ENCODE measurements at places on chromosomes 3 and 15. TPM values are rescaled to one million over a fixed set of nuclear protein-coding genes. Genes with fewer than 3 reads are reported as not detected.

ST8SIA2 gene
- total RNA-seq: 3.2 TPM

DNA sequence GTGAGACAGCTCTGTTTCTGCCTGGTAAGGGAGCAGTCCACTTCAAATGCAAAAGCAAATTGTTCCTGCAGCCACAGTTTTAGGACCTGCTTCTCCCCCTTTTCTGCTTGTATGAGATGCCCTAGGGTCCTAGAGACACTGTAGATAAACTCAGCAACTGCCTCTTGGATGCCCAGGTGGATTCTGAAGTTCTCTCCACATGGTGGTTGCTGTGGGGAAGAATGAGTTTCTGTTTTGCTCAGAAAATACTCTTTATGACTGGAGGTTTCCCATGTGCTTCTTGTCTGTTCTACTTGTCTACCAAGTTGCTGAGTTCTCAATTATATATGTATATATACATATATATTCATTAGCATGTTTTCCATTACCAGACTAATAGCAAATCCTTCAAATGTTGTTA, 5.6 kb upstream of the ZNF80 start:
- DNase-seq: no peak

- no peak for DNase-seq
Observed at GRCh38 chr3:45968149-45968548, 24.9 kb downstream of the CXCR6 start.

DNA sequence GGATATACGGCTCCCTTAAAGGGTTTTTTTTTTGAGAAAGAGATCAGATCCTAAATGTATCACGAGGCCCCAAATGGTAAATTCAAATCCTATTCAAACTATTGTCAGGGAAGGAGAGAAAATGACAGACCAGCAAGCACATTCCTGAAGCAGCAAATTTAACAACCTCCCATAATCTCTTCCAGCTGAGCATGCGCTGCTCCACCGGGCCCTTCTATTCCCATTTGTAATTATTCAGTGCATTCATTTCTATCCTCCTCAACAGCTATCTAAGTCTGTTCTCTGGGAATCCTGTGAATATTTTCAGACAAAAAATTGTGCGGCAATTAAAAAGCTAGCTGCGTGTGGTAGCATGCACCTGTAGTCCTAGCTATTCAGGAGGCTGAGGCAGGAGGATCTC, 43.2 kb downstream of the MAGI1 start:
- DNase-seq: no peak

KCNMB2 gene
- total RNA-seq: not detected

DNA sequence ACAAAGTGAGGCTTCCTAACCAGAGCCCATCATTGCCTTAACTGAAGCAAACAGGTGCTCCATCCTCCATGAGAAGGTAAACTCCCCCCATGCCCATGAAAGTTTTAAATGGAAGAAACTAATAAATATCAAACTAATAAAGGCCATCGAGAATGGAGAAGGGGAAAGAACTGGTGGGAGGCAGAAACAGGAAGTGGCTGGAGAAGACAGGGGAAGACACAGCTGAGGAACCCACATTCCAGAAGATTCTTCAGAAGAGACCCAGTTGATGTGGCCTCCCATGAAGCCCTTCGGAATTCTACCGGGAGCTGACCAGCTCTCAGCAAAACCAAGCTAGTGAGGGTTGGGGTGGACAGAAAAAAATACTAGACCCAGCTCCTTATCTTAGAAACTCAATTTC, 41.6 kb downstream of the SH3BP5 start:
- DNase-seq: no peak

- DNase-seq: no peak
Observed at GRCh38 chr3:122188737-122189136, 5.3 kb downstream of the CASR start.

GRCh38 chr3:49906073-49906743, 2.5 kb upstream of the MST1R start:
- no peak for DNase-seq

HES1 gene
- 12.2 TPM for total RNA-seq

- no peak for DNase-seq
Observed at GRCh38 chr15:49380912-49381311, 42.1 kb upstream of the FGF7 start.

Measured in H1 (cell line).